CD4-positive, CD25-positive, alpha-beta regulatory T cell (primary cell): ENCODE measurements at places on chromosomes 7 and 10. TPM values are rescaled to one million over a fixed set of nuclear protein-coding genes. Genes with fewer than 3 reads are reported as not detected.

DNA sequence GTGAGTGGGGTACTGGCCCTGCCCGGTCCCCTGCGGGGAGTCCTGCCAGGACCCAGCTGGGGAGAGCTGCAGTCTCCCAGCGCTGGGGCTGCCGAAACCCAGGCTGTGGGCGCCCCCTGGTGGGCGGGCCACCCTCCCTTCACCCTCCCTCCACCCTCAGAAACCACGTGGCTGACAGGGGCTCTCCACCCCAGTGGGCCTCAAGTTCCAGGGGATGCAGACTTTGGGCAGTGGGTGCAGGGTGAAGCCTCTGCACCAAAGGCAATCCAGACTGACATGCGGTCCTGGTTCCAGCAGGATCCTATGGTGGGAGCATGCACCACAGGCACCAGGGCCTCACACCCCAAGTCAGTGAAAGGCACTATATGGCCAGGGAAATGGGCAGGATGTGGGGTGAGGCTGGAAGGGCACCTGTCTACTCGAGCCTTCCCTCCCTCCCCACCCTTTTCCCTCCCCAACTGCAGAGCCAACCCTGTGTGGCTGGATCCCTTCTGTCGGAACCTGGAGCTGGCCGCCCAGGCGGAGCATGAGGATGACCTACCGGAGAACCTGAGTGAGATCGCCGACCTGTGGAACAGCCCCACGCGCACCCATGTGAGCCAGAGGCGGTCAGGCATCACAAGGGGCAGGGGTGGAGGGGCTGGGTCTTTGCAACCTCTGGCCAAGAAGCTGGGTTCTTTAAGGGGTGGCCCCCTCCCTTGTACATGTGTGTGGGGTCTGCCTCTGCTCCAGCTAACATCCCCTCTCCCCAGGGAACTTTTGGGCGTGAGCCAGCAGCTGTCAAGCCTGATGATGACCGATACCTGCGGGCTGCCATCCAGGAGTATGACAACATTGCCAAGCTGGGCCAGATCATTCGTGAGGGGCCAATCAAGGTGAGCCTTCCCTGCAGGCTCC lies 38.8 kb downstream of the PSAP start:
- DNase-seq = peak; percentile 74
- H3K4me1 ChIP-seq = peaks cover 6% of the 10 kb centered on the region
- H3K27ac ChIP-seq = no peak overlapping the region
- no peaks in the 10 kb centered on the region for H3K27me3 ChIP-seq

DNA sequence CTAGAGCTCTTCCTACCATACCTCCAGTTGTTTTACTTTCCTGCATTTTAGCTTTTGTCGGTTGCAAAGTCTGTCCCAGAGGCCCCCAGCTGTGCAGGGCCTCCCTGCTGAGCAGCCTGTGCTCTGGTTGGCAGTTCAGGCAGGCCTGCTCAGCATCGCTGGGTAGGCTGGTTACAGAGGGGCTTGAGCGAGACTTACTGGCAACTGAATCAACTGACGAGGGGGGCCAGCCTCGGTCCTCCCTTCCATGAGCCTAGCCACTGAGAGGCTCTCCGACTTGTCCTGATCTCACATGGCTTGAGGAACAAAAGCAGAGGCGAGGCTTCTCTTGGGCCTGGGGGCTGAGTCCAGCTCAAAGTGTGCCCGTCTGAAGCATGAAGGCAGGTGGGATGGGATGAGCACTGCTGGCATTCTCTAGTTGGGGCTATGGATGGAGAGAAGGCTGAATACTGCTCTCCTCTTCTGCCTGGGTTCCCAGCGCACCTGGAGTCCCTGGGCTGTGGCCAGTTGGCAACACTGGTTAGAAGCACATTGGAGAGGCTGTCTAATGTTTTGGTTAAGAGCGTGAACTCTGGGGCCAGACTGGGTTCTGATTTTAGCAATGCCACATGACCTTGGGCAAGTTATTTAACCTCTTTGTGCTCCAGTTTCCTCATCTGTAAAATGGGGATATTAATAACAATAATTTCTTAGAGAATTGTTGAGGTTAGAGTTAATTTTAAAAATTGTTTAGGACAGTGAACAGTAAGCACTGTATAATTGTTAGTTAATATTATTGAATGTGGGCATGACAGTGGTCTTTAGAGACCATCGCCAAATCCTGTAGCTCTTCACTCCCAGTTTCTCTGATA lies 6.9 kb upstream of the SFRP5 start:
- no peak overlapping the region for H3K27ac ChIP-seq
- H3K27me3 ChIP-seq = no peaks in the 10 kb centered on the region
- DNase-seq = no peak
- H3K4me3 ChIP-seq = no peak overlapping the region
- H3K4me1 ChIP-seq = peaks cover 24% of the 10 kb centered on the region
- H3K36me3 ChIP-seq = no peaks in the 10 kb centered on the region

DNA sequence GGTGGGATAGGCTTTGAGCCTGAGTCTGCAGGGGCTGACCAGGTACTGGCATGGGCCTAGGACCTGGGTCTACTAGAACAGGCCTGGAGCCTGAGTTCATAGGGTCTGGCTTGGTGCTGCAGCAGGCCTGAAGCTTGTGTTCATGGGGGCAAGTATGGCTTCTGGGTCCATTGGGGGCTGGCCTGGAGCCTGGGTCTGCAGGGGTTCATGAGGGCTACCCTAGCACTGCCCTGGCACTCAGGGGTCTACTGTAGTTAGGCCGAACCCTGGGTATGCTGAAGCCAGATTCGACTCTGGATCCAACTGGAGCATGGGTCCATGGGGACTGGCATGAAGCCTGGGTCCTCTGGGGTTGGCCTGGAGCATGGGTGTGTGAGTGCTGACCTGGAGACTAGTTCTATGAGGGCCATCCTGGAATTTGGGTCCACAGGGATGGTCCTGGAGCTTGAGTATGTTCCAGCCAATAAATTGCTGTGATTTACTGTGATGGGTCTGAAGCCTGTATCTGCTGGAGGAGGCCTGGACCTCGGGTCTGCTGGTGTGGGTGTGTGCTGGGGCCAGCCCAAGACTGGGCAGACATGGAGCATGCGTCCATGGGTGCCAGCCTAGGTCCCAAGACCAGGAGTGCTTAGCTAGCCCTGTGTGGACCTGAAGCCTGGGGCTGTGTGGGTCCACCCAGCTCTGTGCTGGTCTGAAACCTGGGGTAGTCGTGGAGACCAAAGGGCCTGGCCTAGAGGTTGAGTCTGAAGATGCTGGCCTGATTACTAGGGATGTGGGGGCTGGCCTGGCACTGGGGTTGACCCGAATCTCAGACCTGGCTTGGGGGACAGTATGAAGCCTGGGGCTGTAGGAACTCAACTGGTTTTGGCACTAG lies 235.5 kb downstream of the NXPH1 start:
- DNase-seq = no peak
- H3K27ac ChIP-seq = no peak overlapping the region
- H3K36me3 ChIP-seq = no peaks in the 10 kb centered on the region
- no peak overlapping the region for H3K4me3 ChIP-seq

GRCh38 chr7:91837397-91838070 lies 43.0 kb downstream of the MTERF1 start:
- no peaks in the 10 kb centered on the region for H3K27me3 ChIP-seq
- no peak overlapping the region for H3K27ac ChIP-seq

Gene LIPJ
- not detected for total RNA-seq

Gene H2BK1
- 3.8 TPM for total RNA-seq

DNA sequence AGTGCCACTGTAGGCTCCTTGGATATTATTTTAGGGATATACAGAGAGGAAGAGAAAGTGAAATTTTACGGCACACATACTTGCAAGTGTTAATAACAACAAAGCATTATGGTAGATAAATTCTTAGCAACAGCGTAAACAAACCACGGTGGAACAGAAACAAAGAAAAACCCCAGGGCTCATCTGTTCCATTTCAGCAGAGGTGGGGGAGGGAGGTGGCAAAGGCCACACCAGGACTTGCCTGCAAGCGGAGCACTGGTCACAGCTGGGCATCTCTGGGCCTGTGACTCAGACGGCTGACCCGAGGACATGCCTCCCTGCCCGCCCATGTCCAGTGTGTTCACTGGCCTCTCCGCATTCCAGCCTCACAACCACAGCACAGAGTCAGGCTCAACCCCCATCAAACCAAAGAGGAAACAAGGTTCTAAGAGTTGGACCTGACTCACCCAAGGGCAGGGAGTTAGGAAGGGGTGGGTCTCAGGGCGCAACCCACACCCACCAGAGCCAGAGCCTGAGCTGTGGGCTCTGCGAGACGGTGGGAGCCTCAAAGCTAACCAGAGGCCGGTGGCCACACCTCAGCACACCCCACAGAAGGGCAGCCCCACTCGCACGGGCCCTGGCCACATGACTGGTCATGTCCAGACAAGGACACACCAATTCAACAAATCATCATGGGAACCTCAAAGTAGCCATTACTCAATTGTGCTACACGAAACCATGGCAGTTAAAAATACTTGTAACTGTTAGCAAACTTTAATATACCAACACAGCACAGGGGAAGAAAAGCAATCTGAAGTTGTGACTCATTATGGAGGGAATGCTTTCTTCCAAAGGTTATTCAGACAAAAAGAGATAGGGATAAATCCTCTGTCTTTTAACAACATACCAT lies 10.7 kb downstream of the ESYT2 start:
- DNase-seq = peak; percentile 85
- peaks cover 97% of the 10 kb centered on the region for H3K4me1 ChIP-seq
- H3K36me3 ChIP-seq = peaks cover 3% of the 10 kb centered on the region
- peak overlapping the region; percentile 84 for H3K4me3 ChIP-seq
- no peaks in the 10 kb centered on the region for H3K27me3 ChIP-seq

DNA sequence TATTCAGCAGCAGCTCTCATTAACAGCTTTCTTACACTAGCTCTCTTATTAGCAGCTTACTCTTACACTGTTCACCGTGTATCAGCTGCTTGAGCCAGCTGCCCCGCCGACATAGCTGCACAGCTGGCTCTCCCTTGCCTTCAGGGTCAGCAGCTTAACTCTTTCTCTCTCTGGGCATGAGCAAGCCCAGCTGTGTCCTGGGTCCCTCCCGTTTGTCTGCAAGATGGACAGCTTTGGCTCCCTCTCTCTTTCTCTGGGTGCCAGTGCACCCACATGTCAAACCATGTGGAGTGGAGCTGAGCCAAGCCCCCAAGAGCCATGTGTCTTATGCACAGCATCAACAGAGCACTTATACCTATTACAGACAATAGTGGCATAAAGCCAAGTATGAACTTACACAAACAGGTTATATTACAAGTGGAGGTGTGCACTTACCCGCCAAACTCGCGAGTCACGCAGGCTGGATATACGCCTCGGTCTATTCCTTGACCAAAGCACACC lies 35.7 kb upstream of the MTPAP start:
- no peaks in the 10 kb centered on the region for H3K27me3 ChIP-seq
- H3K36me3 ChIP-seq = no peaks in the 10 kb centered on the region
- no peak overlapping the region for H3K27ac ChIP-seq
- H3K4me1 ChIP-seq = no peaks in the 10 kb centered on the region
- DNase-seq = no peak

GRCh38 chr7:70855373-70855772 lies 276.6 kb upstream of the GALNT17 start:
- H3K36me3 ChIP-seq = no peaks in the 10 kb centered on the region
- no peaks in the 10 kb centered on the region for H3K27me3 ChIP-seq
- H3K4me3 ChIP-seq = no peak overlapping the region

GRCh38 chr7:26686448-26686981 lies 177.9 kb downstream of the SKAP2 start:
- H3K27me3 ChIP-seq = no peaks in the 10 kb centered on the region
- DNase-seq = no peak
- no peaks in the 10 kb centered on the region for H3K36me3 ChIP-seq
- no peak overlapping the region for H3K27ac ChIP-seq
- no peak overlapping the region for H3K4me3 ChIP-seq
- H3K4me1 ChIP-seq = no peaks in the 10 kb centered on the region

- H3K4me1 ChIP-seq = no peaks in the 10 kb centered on the region
- no peaks in the 10 kb centered on the region for H3K36me3 ChIP-seq
- H3K27ac ChIP-seq = no peak overlapping the region
- no peak for DNase-seq
- no peaks in the 10 kb centered on the region for H3K27me3 ChIP-seq
Observed at GRCh38 chr7:130333832-130334231, 10.8 kb upstream of the CPA5 start.

- DNase-seq = no peak
- no peaks in the 10 kb centered on the region for H3K36me3 ChIP-seq
- no peaks in the 10 kb centered on the region for H3K27me3 ChIP-seq
- H3K4me1 ChIP-seq = no peaks in the 10 kb centered on the region
- H3K27ac ChIP-seq = no peak overlapping the region
Observed at GRCh38 chr10:74718208-74718607, 108.2 kb upstream of the KAT6B start.
